ENCODE measurements at places on chromosomes 5 and 9. TPM values are rescaled to one million over a fixed set of nuclear protein-coding genes. Genes with fewer than 3 reads are reported as not detected.

The SOWAHA gene
- total RNA-seq = not detected

The PPP2R2B gene
- total RNA-seq = not detected

The PCDHB14 gene
- total RNA-seq = 0.98 TPM

The MARVELD2 gene
- 4.8 TPM for total RNA-seq

The BNC2 gene
- 29.0 TPM for total RNA-seq

The CCDC192 gene
- not detected for total RNA-seq

The ENG gene
- 209 TPM for total RNA-seq
